ENCODE measurements at places on chromosomes 7 and 10.

DNA sequence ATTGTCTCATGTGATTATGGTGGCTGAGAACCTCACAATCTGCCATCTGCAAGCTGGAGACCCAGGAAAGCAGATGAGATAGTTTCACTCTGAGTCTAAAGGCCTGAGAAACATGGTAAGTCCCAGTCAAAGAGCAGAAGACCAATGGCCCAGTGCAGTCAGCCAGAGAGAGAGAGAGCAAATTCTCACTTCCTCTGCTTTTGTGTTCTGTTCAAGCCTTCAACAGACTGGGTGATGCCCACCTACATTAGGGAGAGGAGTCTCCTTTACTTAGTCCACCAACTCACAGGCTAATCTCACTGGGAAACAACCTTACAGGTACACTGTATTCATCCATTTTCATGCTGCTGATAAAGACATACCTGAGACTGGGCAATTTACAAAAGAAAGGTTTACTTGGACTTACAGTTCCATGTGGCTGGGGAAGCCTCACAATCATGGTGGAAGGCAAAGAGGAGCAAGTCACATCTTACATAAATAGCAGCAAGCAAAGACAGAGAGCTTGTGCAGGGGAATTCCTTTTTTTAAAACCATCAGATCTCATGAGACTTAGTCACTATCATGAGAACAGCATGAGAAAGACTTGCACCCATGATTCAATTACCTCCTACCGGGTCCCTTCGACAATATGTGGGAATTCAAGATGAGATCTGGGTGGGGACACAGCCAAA lies 4.7 kb upstream of the FRMPD2 start:
- DNase-seq, result no peak

- no peak for DNase-seq
Observed at GRCh38 chr7:139109983-139110411, 477 bp upstream of the ZC3HAV1 start.

- no peak for DNase-seq
Observed at GRCh38 chr7:32326078-32326477, 164.1 kb downstream of the LSM5 start.

- DNase-seq, result peak; percentile 83
Observed at GRCh38 chr10:80468002-80468401, 13.9 kb downstream of the TSPAN14 start.

DNA sequence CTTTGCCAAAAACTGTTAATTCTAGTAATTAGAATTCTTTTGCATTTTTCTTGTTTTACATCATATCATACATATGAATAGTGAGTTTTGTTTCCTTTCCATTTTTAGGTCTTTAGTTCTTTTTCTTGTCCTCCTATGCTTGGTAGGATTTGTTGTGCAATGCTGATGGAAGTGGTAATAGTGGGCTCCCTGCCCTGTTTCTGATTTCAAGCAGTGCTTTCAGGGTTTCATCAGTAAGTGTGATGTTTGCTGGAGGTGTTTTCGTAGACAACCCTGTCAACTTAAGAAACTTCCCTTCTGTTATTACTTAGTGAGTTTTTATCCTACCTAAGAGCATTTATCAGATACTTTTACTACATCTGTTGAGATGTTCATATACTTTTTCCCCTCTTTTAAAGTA lies 50.5 kb downstream of the CSGALNACT2 start:
- DNase-seq, result no peak

GRCh38 chr10:109403551-109403950 lies 519.8 kb downstream of the XPNPEP1 start:
- no peak for DNase-seq

DNA sequence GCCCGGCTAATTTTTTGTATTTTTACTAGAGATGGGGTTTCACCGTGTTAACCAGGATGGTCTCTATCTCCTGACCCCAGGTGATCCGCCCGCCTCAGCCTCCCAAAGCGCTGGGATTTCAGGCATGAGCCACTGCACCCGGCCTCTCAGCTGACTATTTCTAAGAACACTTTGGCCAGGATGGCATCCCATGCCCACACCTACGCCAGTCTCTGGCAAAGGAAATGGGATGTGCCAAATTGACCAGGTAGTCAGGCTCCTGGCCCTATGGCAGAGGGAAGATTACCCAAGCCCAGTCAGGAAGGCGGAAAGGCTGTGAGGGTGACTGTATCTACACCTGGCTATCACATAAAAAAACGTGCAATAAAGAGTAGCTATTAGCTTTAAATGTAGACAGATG lies 94.1 kb upstream of the DUSP5 start:
- no peak for DNase-seq

DNA sequence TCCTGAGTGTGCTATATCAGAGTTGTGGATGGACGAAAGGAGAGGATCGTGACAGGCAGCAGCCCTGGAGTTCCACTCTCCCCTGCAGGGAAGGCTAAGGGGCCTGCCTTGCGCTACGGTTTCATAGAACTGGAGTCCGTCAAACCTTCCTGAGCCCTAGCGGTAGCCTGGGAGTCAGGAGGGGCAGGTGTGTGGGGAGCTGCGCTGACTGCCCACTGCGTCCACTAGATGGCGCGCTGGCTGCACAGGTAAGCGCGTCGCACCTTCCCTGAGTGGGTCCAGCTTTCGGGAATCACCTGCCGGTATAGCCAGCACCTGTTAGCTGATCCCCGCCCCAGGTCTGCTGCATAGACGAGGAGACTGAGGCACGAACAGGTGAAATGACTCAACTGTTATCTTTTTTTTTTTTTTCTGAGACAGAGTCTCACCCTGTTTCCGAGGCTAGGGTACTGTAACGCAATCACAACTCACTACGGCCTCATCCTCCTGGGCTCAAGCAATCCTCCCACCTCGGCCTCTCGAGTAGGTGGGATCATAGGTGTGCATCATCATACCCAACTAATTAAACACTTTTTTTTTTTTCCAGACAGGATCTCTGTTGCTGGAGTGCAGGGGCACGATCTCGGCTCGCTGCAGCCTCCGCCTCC lies 20.2 kb upstream of the BAIAP2L1 start:
- DNase-seq, result peak; percentile 68

DNA sequence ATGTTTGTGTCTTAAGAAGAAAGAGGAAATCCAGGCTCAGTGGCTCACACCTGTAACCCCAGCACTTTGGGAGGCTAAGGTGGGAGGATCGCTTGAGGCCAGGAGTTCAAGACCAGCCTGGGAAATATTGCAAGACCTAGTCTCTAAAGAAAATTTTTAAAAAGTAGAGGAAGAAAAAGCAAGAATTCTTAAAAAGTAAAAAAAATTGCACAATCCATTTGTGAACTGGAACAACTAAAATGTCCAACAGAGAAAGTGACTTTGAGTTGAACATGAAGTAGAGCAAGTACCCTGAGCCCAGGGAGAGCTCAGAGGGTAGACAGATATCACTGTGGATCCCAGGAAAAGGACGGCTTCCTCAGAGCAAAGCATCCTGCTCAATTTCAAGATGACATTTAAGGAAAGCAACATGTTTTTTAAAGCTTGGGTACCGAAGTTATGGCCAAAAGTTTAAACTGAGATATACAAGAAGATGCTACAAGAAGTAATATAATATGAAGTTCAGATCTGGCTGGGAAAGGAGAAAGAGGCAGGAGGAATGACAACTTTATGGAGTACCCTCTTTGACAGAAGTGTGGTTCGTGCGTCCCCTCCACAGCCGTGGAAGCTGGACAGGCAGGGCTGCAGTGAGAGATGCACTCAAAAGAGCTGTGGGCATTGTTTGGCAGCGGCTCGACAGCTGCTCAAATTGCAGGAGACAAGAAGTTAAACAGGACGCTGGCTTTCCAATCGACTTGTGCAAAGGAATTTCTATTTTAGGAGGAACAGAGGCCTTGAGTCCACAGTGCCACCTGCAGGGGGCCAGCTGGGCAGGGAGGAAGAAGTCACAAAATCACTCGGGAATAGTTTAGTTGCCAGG lies 201.3 kb downstream of the JCAD start:
- no peak for DNase-seq

GRCh38 chr7:53904355-53904754 lies 637.8 kb upstream of the VSTM2A start:
- DNase-seq, result no peak

GRCh38 chr7:6260291-6261187 lies 11.9 kb downstream of the CYTH3 start:
- no peak for DNase-seq

GRCh38 chr10:12559578-12560178 lies 210.3 kb downstream of the CAMK1D start:
- no peak for DNase-seq

DNA sequence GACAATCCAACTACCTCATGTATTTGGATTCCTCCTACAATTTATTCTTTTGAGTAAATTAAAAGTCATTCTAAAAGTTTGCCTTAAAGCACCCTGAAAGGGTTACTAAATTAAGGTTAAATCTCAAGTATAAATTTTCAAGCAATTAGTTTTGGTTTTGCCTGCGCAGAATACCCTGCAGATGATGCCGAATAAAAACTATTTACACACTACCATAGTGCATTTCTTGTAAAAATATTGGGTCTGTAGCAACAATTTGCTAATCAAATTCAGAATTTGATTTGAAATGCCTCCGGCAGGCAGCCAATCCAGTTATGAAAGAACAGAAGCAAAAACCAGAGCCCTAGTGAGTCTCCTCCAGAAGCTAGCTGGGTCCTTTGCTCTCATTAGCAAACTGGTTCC lies 122.2 kb downstream of the TWIST1 start:
- no peak for DNase-seq

- DNase-seq, result no peak
Observed at GRCh38 chr7:16817536-16817935, 12.7 kb upstream of the AGR2 start.

GRCh38 chr7:47423196-47423595 lies 158.7 kb downstream of the TNS3 start:
- DNase-seq, result no peak

- no peak for DNase-seq
Observed at GRCh38 chr10:96244354-96244753, 27.0 kb downstream of the BLNK start.

GRCh38 chr10:91082447-91082846 lies 138.0 kb upstream of the PCGF5 start:
- no peak for DNase-seq

DNA sequence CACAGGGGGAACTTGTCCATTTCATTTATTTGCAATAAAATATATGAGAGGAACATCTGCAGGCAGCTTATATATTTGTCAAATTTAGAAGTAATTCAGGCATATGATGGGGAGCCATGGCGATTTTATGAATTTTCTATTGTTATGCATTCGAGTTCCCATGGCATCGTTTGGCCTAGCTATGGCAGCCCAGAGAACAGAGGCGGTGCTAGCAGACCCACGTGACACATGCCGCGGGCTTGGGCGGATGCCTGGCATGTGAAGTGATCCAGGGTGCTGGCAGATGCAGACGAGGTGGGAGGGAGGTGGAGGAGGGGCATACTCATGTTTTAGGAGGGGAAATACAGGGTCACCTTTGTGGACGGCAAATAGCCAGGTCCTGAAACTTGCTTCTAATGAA lies 560.0 kb upstream of the GALNT17 start:
- no peak for DNase-seq

DNA sequence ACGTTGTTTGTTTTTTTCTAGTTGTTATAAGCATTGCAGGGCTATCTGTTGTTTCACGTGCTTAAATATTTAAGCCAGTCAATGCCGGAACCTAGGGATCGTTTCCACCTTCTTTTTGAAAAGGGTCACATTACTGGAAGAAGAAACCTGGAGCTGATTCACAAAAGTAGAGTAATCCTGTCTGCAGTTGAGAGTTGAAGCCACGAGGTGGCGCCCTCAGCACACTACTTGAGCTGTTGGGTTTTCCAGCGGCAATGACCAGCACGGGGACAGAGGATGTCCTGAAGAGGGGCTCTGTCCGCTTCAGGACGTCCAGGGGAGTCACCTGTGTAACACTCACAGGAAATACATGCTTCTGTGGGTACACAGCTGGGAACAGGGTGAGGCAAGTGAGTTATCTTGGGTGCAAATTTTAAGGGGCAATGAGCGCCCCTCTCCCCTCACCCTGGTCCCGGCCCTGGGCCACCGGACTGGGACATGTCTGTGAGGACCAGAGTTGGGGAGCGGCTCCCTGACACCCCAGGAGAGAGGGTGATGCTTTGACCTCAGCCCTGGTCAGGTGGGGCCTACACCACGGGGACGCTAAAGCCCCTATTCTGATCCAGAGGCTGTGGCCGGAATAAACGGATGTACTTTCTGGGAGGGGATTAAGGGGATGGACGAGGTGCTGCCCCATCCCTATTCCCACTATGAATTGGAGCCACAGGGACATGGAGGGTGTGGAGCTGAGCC lies 26.3 kb upstream of the WDFY4 start:
- DNase-seq, result peak; percentile 26

DNA sequence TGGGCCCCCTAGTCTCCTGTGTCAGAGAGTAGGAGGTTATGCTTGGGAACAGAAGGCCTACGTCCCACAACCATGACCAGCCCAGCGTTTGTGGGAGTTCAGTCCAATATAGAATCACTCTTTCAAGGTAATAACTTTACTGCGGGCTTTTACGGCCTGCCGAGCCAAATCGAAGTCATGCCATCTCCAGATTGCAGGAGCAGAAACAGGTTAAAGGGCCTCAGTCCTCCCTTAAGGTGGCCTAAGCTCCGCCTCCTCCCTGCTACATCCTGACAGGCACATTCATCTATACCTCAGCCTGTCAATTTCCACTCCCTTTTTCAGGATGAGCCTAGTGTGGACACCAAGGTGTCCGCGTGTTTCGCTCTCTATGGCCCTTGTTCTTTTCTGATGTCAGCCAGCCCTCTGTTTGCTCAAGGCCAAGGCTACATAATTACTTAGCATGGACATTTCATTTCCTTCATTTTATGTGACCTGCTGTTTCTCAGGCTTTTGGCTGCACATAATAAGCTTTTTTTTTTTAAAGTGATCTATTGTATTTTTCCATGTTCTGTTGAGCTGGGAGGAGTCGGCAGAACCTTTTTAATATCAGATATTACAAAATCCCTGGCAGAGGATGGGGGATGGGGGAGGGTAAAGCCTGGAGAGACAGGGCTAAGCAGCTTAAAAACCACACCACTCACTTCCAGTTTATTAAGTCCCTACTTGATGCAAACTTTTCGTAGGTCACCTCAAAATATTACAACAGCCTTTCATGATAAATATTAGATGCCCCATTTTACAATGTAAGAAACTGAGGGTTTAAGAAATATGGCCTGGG lies 84.6 kb downstream of the CACNB2 start:
- DNase-seq, result no peak

GRCh38 chr7:44325201-44325671 lies at the start of gene CAMK2B:
TSS of gene CAMK2B (minus strand) at chr7:44325594. CDS start at chr7:44325421, 173 bp downstream.
- peak; percentile 38 for DNase-seq

DNA sequence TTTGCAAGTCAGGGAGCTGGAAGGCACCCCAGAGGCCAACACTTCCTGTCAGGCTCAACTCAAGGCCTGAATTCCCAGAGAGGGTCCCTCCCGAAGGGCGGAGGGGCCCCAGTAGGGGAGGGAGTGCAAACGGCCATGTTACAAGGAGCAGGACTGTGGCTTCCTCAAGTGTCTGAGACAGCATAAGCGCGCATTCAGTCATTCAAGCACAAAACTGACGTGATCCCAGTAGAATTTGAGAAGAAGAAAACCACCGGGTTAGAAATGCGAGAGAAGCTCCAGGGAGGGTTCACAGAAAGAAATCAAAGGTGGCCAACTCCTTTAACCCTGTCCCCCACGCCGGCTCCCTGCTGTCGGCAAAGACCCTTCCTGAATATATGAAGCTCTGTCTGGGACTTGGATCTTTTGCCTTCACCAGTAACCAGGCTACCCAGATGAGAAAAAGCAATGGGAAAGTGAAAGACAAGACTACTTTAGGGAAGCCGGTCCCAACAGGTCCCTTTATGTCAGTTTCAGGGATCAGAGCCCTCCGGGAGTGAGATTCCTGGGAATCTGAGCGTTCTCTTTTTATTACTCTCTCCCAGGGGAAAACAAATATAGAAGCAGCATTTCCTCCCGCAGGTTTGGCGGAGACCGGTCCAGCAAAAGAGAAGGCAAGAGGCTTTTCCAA lies 1.3 kb downstream of the AFAP1L2 start:
- no peak for DNase-seq
